ENCODE measurements at places on chromosomes 6 and 20.
A peak's percentile ranks its signal among the peaks of the same experiment; 100 is the strongest.

- DNase-seq = no peak
- H3K27ac ChIP-seq = no peak overlapping the region
- peaks cover 37% of the 10 kb centered on the region for H3K36me3 ChIP-seq
- no peaks in the 10 kb centered on the region for H3K4me1 ChIP-seq
- H3K27me3 ChIP-seq = no peaks in the 10 kb centered on the region
Observed at GRCh38 chr6:145890422-145890821, 73.7 kb downstream of the SHPRH start.

GRCh38 chr6:125866433-125866832, 75.7 kb downstream of the NCOA7 start:
- no peak overlapping the region for H3K27ac ChIP-seq
- peaks cover 2% of the 10 kb centered on the region for H3K4me1 ChIP-seq
- H3K27me3 ChIP-seq = no peaks in the 10 kb centered on the region

GRCh38 chr6:126143761-126144251, 157.5 kb downstream of the TRMT11 start:
- no peaks in the 10 kb centered on the region for H3K27me3 ChIP-seq
- H3K4me3 ChIP-seq = no peak overlapping the region
- no peak for DNase-seq
- H3K27ac ChIP-seq = no peak overlapping the region

GRCh38 chr20:4325548-4326187, 310.3 kb upstream of the RNF24 start:
- H3K4me3 ChIP-seq = no peak overlapping the region
- peaks cover 15% of the 10 kb centered on the region for H3K27me3 ChIP-seq
- peaks cover 2% of the 10 kb centered on the region for H3K4me1 ChIP-seq
- no peak overlapping the region for H3K27ac ChIP-seq

DNA sequence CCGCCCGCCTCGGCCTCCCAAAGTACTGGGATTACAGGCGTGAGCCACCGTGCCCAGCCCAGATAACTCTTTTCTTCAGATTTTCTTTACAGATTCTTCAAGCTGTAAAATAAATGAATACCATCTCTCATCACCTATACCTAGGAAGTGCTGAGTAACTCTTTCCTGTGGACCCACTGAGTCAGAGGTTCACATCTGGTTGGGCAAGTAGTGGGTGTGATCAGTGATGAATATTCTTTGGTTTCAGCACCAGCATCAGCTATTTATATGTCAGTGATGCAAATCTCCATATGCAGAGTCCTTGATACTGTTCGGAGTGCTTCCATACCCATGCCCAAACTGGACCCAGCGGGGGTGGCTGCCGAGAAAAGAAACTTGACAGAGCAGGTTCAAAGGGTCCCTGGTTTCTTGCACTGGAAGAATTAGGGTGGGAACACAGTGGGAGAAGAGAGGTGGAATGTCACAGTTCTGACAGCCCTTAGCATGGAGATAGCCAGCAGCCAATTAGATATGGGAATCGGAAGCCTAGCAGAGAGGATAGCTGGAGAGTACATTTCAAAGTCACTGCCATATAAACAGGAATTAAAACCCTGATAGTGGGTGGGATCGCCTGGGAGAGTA, 64.9 kb upstream of the DDR1 start:
- peaks cover 40% of the 10 kb centered on the region for H3K36me3 ChIP-seq
- H3K27me3 ChIP-seq = no peaks in the 10 kb centered on the region
- peak; percentile 65 for DNase-seq
- H3K4me1 ChIP-seq = peaks cover 88% of the 10 kb centered on the region

GRCh38 chr6:131923356-131923755, 27.8 kb downstream of the CCN2 start:
- H3K4me1 ChIP-seq = no peaks in the 10 kb centered on the region
- no peak overlapping the region for H3K4me3 ChIP-seq
- H3K27ac ChIP-seq = no peak overlapping the region
- no peaks in the 10 kb centered on the region for H3K36me3 ChIP-seq
- no peak for DNase-seq

- no peaks in the 10 kb centered on the region for H3K36me3 ChIP-seq
- peaks cover 21% of the 10 kb centered on the region for H3K4me1 ChIP-seq
- peaks cover 23% of the 10 kb centered on the region for H3K27me3 ChIP-seq
- H3K27ac ChIP-seq = no peak overlapping the region
- H3K4me3 ChIP-seq = no peak overlapping the region
Observed at GRCh38 chr6:121434037-121434770, 1.2 kb upstream of the GJA1 start.

GRCh38 chr6:5248302-5249098, 12.2 kb downstream of the LYRM4 start:
- no peak for DNase-seq
- H3K27ac ChIP-seq = no peak overlapping the region
- H3K4me1 ChIP-seq = peaks cover 11% of the 10 kb centered on the region
- H3K36me3 ChIP-seq = peaks cover 55% of the 10 kb centered on the region
- H3K4me3 ChIP-seq = no peak overlapping the region

DNA sequence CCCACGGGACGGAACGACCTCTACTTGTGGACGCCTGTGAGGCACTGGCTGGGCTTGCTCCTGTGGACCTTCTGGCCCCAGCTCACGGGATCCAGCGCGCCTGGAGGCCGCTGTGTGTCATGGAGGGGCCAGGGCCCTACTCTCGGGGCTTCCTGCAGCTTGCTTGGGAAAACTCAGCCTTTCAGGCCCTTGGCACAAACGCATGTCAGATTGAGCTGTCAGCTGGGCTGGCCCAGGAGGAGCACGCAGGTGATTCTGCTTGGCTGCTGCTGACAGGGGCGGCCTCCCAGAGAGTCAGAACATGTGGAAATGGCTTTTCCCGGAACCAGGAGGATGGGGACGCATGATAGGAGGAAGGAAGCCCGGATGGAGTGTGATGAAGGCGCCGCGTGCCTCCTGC, 39.7 kb downstream of the TMEM181 start:
- H3K27me3 ChIP-seq = no peaks in the 10 kb centered on the region
- no peak overlapping the region for H3K4me3 ChIP-seq
- no peak for DNase-seq
- no peak overlapping the region for H3K27ac ChIP-seq
- peaks cover 2% of the 10 kb centered on the region for H3K4me1 ChIP-seq

DNA sequence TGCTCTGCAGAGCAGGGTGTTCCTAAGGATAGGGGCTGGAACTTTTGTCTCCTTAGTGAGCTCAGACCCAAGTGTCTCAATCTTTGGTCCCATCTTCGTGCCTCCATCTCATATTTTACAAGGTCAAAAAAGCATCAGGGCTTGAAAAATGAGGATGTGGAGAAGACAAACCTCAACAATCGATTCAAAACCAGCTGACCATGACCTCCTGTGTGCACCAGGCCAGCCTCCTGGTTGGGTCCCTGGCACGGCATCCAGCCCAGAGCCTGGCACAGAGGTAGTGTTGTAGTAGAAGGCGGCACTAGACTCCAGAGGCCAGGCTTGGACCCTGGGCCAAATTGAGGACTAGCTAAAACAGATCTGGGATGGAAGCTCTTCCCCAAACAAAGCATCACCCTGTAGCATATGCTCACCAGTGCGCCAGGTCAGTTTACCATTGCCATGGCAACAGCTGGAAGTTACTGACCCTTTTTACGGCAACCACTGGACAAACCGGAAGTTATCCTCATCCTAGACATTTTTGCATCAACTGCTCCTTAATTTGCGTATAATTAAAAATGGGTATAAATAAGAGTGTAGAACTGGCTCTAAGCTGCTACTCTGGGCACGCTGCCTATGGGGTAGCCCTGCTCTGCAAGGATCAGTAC, 69.3 kb upstream of the BLCAP start:
- H3K4me1 ChIP-seq = no peaks in the 10 kb centered on the region
- H3K4me3 ChIP-seq = no peak overlapping the region
- no peak overlapping the region for H3K27ac ChIP-seq
- DNase-seq = no peak
- H3K36me3 ChIP-seq = no peaks in the 10 kb centered on the region
- peaks cover 46% of the 10 kb centered on the region for H3K27me3 ChIP-seq

- no peaks in the 10 kb centered on the region for H3K36me3 ChIP-seq
- peaks cover 34% of the 10 kb centered on the region for H3K27me3 ChIP-seq
- peaks cover 19% of the 10 kb centered on the region for H3K4me1 ChIP-seq
Observed at GRCh38 chr6:44076356-44077213, 50.7 kb downstream of the MRPL14 start.

- H3K4me3 ChIP-seq = peak overlapping the region; percentile 64
- peak; percentile 80 for DNase-seq
- H3K27ac ChIP-seq = peak overlapping the region; percentile 99
- H3K27me3 ChIP-seq = no peaks in the 10 kb centered on the region
Observed at GRCh38 chr6:90397929-90398674, 101.5 kb upstream of the BACH2 start.

DNA sequence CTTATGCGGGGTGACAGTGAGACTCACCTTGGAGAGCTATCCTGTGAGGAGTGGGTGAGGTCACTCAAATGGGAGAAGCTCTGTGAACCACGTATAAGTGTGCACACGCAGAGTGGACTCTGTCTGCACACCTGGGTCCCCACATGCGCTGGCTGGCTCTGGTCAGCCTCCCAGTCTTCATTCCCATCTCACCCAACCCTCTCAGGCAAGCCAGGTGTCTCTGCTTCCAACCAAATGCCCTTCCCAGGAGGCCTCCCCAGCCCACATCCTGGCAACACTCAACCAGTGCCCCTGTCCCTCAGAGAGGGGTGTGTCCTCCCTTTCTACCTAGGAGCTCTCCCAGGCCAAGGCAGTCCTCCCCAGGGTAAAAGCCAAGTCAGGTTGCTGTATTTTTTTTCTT, 8.0 kb upstream of the PI16 start:
- no peak overlapping the region for H3K27ac ChIP-seq
- H3K4me3 ChIP-seq = no peak overlapping the region
- H3K4me1 ChIP-seq = peaks cover 28% of the 10 kb centered on the region
- H3K36me3 ChIP-seq = no peaks in the 10 kb centered on the region
- DNase-seq = no peak
- no peaks in the 10 kb centered on the region for H3K27me3 ChIP-seq

All from activated T-cell treated with anti-CD3 and anti-CD28 coated beads, Interleukin-2, amount 50 U/mL, for 24 hours (primary cell).